Dermis microvascular lymphatic vessel endothelial cell (primary cell): ENCODE measurements at places on chromosomes 4 and X.

DNA sequence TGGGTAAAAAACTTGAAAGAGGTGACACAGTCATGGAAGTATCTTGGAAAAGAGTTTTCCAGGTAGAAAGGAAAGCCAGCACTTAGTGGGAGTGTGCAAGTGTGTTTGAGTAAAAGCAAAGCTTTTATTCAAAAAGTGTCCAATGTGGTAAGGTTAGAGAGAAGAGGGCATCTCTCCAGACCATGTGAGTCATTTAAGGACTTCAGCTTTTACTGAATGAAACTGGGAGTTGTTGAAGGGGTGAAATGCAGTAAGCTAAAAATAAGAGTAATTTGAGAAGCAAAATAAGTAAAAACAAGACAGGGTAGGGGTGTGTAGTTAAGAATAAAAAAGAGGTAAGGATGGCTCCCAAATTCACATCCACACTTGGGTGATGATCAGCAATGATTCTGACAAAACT, 238.9 kb downstream of the SLC7A11 start:
- no peak for DNase-seq

DNA sequence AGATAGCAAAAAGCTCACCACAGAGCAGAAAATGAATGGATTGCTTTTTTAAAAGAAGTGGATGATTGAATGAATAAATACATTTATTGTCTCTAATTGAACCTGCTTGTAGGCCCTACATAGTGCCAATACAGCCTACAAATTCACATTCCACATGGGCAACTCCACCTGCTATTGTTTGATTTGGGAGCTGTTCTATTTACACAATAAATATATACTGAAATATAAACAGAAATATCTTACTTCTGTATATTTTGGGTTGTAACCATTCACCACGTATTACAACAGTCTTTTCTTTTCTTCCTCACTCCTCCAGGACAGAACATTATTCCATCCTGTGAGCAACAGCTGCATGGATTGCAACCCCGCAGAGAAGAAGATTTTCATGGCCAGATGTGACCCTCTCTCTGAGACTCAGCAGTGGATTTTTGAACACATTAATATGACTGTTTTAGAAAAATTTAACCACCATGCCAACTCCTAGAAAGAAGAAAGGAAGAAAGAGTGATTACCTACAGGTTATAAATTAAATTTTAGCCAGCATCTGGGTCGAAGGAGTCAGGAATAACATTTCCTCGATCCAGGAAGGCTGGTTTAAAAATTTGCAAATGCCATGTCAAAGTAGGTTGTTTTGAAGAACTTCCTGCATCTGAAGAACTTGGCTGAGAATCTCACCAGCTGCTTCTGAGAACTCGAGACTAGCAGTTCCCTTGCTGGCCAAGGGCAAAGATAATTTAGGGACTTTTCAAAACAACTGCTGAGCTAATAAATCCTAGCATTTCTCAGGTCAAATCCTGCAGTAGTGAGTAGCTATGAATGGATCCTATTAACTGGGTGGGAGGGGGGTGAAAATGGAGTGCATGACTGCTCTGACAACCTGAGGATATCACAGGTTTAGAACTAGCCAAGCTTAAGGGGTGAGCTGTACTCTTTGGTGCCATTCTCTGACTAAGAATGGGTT, 128.7 kb upstream of the GALNT7 start:
- peak; percentile 68 for DNase-seq

DNA sequence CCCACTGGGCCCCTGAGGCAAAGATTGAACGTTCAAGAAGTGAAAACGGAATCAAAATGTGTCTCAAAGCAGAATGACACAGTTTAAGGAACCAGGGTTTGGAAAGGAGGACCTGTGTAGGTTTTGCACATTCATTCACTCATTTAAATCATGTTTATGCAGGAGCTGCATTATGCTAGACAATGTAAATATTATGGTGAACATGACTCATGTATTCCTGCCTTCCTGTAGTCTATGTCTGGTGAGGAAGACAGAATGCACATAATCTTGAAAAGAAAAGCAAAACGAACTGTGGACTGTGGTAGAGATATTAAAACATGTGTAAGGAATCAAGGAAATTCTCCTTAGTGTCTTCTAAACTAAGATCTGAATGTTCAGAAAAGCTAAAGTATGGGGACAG, 311.8 kb upstream of the SMIM31 start:
- no peak for DNase-seq

GRCh38 chr4:176988226-176988625, 195.5 kb upstream of the VEGFC start:
- DNase-seq = peak; percentile 59

DNA sequence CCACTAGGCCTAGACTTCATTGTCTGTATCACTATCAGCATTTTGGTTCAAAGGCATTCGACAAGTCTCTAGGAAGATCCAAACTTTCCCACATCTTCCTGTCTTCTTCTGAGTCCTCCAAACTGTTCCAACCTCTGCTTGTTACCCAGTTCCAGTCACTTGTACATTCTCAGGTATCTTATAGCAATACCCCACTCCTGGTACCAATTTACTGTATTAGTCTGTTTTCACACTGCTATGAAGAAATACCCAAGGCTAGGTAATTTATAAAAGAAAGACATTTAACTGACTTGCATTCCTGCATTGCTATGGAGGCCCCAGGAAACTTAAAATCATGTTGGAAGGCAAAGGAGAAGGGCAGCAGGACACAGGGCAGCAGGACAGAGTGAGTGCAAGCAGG, 293.9 kb downstream of the ARAP2 start:
- DNase-seq = no peak

- DNase-seq = no peak
These were observed 79.3 kb upstream of the LIMCH1 start for GRCh38 chr4:41458689-41459088.

- DNase-seq = no peak
These were observed 835 bp downstream of the TDO2 start for GRCh38 chr4:155904331-155904730.

DNA sequence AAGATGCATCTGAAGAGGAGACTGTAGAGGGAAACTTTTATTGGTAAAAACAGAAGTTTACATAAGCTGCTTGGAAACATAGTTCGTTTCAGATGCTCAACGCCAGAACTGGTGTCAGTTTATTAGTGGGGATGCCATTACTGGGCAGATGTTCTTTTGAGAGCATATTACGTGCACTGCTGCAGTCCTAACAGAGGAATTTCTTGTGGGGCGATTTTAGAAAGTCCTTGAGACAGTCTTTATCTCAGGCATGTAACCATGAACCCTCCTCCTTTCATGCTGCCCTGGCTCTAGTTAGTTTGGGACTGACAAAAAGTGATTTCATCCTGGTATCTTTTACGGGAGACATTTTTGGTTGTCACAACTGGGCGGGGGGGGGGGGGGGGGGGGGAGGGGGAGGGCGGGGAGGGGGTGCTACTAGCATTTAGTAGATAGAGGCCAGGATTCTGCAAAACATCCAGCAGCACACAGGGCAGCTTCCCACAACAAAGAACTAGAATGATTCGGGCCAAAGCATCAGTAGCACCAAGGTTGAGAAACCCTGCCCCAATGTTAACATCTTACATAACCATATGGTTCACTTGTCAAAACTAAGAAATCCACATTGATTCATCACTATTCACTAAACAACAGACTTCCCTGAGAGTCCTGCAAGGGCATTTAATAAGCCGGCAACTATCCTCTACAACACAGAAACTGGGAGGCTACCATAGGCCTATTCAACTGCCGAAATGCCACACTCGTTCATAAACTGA, 118.6 kb upstream of the FTHL17 start:
- no peak for DNase-seq

DNA sequence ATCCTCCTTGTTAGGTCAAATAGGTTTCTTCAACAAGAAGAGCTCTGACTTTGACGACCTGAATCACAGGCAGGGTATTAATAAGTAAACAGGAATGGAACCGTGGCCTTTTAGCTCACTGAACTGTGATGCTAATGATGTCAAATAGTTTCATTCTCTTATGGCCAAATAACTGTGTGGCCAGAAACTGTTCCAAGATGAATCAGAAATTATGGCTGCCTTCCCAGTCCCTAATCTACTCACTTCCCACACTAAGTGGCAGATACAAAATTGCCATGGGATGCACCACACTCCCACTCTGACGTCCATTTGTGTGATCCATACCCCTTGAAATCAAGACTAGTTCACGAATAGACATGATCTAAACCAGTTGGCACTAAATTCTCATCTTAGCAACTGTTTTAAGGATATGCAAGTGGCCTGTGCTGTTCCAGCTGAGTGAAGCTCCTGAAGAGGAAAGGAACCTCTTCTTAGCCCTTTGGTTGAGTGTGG, 455.4 kb downstream of the IL15 start:
- DNase-seq = peak; percentile 87

GRCh38 chrX:118971552-118971951, 2.9 kb upstream of the LONRF3 start:
- no peak for DNase-seq

DNA sequence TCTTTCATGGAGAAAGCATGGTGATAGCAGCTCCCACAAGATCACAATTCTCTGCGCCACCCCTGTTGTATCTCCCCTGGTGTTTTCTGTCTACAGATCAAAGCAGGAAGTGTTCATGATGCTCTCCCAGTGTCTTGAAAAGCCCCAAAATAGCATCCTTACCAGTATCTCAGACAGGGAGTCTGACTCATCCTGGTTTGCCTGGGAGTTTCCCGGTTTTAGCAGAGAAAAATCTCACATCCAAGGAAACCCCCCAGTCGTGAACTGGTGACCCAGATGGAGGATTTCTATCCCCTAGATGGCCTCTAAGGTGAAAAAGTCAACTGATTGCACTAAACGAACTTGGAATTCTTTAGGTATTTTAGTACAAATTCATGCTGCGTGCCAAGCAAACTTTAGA, 64.3 kb upstream of the NR0B1 start:
- no peak for DNase-seq

DNA sequence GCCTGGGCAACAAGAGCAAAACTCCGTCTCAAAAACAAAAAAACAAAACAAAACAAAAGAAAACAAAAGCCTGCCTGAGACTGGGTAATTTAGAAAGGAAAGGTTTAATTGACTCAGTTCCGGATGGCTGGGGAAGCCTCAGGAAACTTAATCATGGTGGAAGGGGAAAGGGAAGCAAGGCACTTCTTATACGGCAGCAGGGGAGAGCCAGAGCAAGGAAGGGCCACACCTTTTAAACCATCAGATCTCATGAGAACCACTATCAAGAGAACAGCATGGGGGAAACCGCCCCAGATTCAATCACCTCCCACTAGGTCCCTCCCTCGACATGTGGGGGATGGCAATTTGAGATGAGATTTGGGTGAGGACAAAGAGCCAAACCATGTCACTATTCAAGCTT, 122.2 kb downstream of the UBE2K start:
- peak; percentile 86 for DNase-seq

- DNase-seq = no peak
These were observed 86.7 kb downstream of the NHSL2 start for GRCh38 chrX:71997320-71997719.

- DNase-seq = no peak
These were observed 329.4 kb downstream of the HNRNPD start for GRCh38 chr4:82044141-82044993.

GRCh38 chrX:13828392-13828791, 11.5 kb upstream of the GPM6B start:
- no peak for DNase-seq

DNA sequence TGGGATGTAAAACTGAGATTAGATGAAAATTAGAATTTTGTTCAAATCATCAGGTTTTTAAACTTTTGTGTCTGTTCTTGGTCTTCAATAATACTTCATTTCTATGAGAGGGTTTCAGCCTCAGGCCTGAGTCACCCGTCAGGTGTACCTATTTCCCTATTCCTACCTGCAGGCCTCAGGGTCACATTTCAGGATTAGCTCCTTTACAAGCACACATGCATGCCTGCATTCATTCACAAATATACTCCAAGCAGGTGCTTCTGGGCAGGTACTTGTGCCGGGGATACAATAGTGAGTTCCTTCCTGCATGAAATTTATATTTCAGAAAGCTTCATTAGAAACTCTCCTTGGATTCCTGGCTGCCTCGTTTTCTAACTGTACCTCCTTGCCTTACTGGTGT, 114.9 kb downstream of the SHISA3 start:
- no peak for DNase-seq

DNA sequence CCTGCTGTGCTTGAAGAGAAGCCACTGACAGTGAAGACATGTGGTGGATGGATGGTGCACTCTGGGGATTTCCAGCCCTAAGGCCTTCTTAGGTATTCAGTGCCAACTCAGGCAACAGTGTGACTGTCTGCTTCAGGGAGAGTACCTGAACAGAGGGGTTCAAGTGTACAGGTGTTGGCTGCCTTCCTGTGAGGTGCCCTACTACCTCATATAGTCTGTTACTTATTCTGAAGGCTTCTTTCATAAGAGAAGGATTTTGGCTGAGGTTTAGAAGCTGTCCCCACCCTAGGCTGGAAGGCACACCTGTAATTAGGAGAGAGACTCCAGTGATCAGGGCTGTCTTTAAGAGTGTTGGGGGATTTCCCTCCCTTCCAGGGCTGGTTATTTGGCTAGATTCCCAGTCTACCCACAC, 1.8 kb downstream of the FTHL17 start:
- DNase-seq = no peak

DNA sequence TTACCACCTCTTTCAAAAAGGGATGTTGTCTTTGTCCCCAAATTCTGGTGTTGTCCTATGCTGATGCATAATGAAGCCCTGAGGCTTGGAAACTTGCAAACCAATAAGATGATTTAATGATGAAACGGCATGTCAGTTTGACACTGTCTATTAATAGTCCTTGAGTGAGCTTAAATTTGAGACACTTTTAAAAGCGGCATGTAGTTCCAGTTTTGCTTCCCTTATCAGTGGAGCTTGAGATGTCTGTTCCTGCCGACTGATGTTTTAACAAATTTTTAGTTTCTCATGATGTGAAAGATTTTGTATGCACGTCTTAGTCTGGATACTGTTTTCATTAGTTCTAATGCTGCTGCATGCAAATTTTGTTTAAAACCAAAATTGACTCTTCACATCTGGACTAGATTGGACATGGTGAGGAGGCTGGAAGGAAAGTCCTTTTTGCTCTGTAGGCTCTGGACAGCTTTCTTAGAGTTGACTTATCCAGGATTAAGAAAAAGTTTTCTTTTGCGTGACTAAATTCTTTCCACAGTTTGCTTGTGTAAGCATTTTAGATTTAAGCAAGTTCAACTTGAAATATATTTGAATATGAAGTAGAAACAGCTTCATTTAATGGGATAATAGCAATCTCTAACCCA, 11.7 kb downstream of the C1GALT1C1 start:
- DNase-seq = no peak

GRCh38 chr4:55125087-55125721, at the start of gene KDR:
TSS of gene KDR (minus strand) at chr4:55125595. CDS start at chr4:55125293, 302 bp downstream.
- peak; percentile 76 for DNase-seq

- DNase-seq = no peak
These were observed 66.8 kb downstream of the POLA1 start for GRCh38 chrX:24760363-24761000.

DNA sequence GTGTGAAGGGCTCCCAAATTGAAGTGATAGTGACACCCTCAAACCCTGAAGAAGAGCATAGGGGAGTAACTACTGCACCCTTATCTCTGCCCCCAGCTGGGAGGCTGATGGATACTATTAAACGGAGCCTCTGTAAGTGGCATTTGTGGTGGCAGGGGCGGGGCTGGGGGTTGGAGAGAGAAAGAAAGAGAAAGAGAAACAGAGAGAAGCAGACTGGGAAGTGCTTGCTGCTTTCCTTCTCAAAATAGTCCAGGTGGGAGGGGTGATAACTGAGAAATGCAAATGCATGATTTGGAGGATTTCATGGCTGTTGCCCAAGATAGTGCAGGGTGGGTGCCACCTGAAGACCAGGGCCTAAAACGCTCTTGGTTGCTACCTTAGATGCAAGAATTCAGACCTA, 253.5 kb upstream of the GATB start:
- DNase-seq = no peak
